ENCODE measurements at places on chromosomes 6 and 20.

DNA sequence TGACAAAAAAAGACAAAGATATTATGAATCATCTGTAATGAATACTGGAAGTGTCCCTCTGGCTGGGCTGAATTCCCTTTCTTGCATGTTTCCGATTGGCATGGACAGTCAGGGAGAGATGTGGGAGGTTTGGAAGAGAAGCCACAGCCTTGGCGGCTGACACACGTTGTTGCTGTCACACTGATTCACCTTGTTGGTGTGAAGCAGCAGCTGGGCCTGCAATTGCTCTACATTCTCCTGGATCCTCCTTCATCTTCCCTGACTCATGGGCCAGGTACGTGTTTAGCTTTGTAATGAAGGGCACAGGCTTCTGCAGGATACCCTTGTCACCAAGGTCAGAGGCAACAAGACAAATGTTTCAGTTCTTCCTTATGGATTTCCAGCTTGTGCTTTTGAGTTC is 13.4 kb upstream of the SMIM8 start:
- no peak for DNase-seq

DNA sequence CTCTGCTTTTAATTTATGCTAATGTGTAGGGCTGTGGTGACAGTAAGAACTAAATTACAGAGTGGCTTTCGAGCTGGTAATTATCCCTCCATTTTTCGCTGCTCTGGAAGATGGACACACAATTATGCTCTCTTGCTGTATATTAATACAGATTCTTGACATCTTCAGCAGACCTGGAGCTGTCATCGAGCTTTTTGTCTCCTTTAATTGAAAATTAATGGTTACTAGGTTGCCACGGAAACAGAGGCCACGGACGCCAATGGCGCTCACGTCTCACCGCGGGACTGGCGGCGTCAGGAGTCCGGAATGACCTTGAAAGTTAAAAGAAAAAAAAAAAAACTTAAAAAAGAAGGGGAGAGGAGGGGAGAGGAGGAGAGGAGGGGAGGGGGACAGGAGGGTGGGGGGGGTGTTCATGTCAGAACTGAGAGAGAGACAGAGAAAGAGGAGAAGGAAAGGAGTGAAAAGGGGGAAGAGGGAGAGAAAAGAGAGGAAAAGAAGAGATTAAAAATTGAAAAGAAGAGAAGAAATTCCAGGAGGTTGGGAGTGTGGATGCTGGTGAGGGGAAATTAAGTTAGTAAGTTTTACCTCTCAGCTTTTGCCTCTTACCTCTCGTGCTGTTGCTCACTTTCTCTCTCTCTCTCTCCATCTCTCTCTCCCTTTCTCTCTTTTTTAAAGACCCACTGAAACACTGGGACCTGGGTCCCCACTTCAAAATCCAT is 22.1 kb upstream of the FOXP4 start:
- no peak for DNase-seq

- no peak for DNase-seq
Observed at GRCh38 chr6:156852147-156852857, 75.1 kb downstream of the ARID1B start.

DNA sequence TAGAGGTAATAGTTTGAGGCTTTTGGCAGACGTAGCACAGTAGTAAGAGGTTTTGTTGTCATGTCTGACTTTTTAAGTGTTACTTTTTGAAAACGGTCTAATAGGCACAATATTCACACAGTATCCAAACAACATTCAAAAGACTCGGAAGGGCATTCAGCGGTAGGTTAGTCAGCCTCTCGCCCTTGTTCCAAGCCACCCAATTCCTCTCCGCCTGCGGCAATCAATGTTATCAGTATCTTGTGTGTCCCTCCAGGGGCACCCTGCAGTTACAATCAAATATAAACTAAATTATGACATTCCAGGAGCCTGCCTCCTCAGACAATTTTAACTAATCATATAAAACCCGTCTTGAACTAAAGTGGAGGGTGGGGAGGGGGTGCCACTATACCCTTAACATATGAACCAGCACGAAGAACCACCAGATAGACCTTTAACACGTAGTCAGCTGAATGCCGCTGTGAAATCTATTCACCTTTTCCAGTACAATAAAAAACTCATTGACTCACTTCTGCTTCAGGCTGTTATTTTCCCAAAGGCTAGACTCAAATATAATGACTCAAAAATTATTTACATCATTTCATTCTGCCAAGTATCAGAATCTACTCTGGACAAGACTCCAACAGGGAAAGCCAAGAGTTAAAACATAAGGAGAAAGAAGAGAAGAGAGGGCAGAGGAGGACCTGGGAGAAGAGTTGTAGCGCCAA is 1.6 kb downstream of the TENT5A start:
- no peak for DNase-seq

All from activated gamma-delta T cell treated with Interleukin-2 at 50 U/mL for 16 hours (primary cell).